ENCODE measurements at places on chromosomes 3 and 15. TPM values are rescaled to one million over a fixed set of nuclear protein-coding genes. Genes with fewer than 3 reads are reported as not detected.
A peak's percentile ranks its signal among the peaks of the same experiment; 100 is the strongest.

DNA sequence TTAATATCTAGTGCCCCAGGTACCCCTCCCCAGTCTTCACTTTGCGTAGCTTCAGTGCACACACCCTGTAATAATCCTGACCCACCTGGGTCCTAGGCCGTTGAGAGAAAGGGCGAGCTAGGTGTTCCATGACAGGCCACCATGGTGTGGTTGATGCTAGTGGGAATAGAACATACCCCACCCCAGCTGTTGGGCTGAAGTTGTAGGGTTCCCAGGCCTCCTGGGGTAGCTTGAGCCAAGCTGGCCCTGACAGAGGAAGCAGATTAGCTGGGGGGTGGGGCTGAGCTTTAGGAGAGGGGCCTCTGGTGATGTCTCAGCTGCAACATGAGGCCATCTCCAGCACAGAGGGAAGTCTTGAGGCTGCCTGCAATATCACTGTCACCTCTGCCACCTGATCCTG is 40.5 kb downstream of the RAB11A start:
- H3K27me3 ChIP-seq, result no peaks in the 10 kb centered on the region
- H3K4me1 ChIP-seq, result no peaks in the 10 kb centered on the region
- H3K27ac ChIP-seq, result no peak overlapping the region
- no peak overlapping the region for H3K4me3 ChIP-seq

DNA sequence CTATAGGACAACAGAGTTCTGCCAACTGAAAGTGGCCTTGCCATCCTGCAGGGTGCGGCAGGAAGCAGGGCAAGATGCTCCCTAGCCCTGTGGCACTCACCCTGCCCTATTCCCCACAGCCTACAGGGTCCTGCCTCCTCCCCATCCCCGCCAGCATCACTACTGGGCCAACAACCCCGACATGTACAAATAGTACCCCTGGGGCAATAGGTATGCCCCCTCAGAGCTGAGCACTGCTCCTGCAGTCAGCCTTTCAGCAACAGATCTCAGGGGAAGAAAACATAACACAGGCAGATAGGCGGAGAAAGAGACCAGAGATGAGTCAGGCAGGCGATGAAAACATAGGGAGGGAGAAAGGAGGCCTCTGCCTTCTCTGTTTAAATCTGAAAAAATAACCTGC is 74.7 kb downstream of the XXYLT1 start:
- H3K27me3 ChIP-seq, result no peaks in the 10 kb centered on the region
- no peak overlapping the region for H3K27ac ChIP-seq
- no peaks in the 10 kb centered on the region for H3K4me1 ChIP-seq
- DNase-seq, result no peak
- no peak overlapping the region for H3K4me3 ChIP-seq
- no peaks in the 10 kb centered on the region for H3K36me3 ChIP-seq

The GOLGA8S gene
- total RNA-seq, result 2.7 TPM

DNA sequence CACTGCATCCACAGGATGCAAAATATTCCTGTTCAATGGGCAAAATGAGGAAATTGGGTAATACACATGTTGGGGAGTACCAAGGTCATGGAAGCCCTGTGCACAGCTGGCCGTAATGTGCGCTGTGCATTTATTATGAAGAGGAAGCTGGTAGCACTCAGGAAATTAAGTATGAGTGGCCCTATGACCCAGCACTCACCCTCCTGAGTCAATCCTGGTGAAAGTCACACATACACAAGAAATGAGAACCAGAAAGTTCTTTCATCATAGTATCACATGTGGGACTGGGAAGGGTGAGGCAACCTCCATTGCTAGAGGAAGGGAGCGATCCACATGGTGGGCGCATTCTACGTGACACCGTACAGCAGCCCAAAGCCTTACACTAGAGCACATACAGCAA is 11.4 kb upstream of the PRR20G start:
- no peak overlapping the region for H3K4me3 ChIP-seq
- no peak for DNase-seq
- H3K27ac ChIP-seq, result no peak overlapping the region

DNA sequence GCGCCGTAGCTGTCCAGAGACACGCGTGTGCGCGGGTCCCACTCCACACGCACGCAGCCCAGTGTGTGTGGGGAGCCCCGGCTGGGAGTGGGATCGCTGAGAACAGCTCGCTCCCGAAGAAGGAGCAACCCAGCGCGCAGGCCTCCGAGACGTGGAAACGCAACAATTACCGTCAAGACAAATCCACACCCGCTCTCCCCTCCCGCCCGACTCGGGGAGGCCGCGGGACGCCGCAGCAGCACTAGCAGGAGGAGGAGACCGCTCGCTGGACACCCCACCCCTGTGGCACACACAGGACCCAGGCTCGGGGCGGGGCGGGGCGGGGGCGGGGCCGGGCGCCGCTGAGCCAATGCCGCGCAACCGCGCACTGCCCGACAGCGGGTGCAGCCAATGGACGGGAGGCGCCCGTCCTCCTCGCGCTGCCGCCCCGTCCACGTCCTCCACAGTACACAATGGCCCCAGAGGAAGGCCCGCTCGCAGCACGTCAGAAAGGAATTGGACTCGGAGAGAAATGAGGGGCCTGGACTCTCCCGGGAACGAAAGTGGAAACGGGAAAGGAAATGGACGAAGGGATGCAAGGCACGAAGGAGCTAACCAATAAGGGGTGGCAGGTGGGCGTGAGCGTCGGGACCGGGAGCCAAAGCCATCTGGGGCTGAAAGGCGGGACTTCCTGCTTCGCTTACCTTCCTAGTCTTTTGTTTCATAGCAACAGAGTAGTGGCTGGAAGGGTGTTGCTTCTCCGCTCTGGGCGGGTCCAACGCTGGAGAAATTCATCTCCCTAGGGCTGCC is at the start of gene CBLB:
Gene CBLB (minus strand): TSS at position 271 of the 789 bp plus-strand sequence. CDS start 1,435 bp downstream, outside the sequence.
- H3K36me3 ChIP-seq, result no peaks in the 10 kb centered on the region
- peak within 1 kb of the TSS; percentile 93 for H3K4me3 ChIP-seq
- H3K27me3 ChIP-seq, result no peaks in the 10 kb centered on the region
- peaks cover 32% of the 10 kb centered on the region for H3K4me1 ChIP-seq
- H3K27ac ChIP-seq, result peak within 1 kb of the TSS; percentile 99
- peak; percentile 96 for DNase-seq

GRCh38 chr3:52774901-52775864 is 2.2 kb upstream of the ITIH1 start:
- no peaks in the 10 kb centered on the region for H3K27me3 ChIP-seq
- H3K4me1 ChIP-seq, result no peaks in the 10 kb centered on the region
- H3K27ac ChIP-seq, result no peak overlapping the region
- DNase-seq, result peak; percentile 68
- H3K4me3 ChIP-seq, result no peak overlapping the region

DNA sequence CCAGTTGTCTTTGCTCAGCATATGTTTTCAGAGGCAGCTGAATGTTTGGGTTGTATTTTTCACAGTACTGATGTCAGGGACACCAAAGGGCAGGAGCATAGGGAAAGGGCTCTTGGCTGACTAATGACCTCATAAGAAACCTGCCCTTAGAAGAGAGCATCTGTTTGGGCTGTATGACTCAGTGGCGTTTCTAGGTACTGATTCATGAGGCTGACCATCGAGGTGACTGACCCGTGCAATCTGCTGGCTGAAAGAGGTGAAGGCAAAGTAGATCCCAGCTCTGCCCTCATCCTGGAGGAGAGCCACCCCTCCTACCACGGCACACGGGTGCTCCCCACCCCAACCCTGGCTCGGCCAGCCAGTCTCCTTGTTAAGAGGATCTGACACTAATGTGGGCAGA is 8.3 kb downstream of the LMCD1 start:
- H3K27me3 ChIP-seq, result no peaks in the 10 kb centered on the region
- H3K4me1 ChIP-seq, result peaks cover 28% of the 10 kb centered on the region
- H3K36me3 ChIP-seq, result no peaks in the 10 kb centered on the region

GRCh38 chr3:81459733-81460132 is 301.7 kb downstream of the GBE1 start:
- no peaks in the 10 kb centered on the region for H3K36me3 ChIP-seq
- no peaks in the 10 kb centered on the region for H3K4me1 ChIP-seq
- DNase-seq, result no peak
- H3K27me3 ChIP-seq, result no peaks in the 10 kb centered on the region
- H3K27ac ChIP-seq, result no peak overlapping the region

The SEMA5B gene
- total RNA-seq, result 0.67 TPM

DNA sequence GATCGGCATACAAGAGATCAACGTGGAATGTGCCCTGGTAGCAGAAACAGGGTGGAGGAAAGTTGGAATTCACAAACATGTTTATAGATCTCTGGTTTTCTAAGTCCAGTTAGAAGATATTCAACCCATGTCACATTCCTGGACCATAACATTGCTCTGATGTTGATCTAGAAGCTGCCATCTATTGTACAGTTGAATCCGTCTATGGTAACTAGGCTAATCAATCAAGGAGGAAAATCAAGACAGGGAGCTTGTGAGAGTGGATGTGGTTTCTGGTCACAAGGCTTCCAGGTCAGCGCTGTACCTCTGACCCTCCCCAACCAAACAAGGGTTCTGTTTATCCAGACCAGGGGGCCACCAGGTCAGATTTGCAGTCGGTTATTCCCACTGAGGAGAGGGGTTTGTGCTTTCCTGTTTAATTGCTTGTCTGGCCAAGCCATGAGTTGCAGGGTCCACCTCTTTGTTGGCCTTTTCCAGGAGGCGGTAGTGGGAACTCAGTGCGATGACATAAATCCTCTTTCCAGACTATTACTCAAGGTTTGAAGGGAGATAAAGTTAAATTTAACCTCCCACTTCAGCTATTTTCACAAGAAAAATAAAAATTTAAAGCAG is 130.3 kb downstream of the SLCO3A1 start:
- H3K27ac ChIP-seq, result no peak overlapping the region
- H3K36me3 ChIP-seq, result no peaks in the 10 kb centered on the region
- no peaks in the 10 kb centered on the region for H3K4me1 ChIP-seq

The TMED3 gene
- total RNA-seq, result 235 TPM

- peaks cover 44% of the 10 kb centered on the region for H3K4me1 ChIP-seq
- no peaks in the 10 kb centered on the region for H3K27me3 ChIP-seq
- H3K4me3 ChIP-seq, result no peak overlapping the region
- no peaks in the 10 kb centered on the region for H3K36me3 ChIP-seq
- no peak for DNase-seq
Observed at GRCh38 chr3:12231431-12231830, 57.4 kb upstream of the PPARG start.

GRCh38 chr15:61390138-61390537 is 161.0 kb upstream of the RORA start:
- no peak overlapping the region for H3K27ac ChIP-seq
- no peaks in the 10 kb centered on the region for H3K27me3 ChIP-seq
- H3K4me1 ChIP-seq, result peaks cover 2% of the 10 kb centered on the region
- no peak for DNase-seq
- H3K4me3 ChIP-seq, result no peak overlapping the region

All from thyroid gland (tissue), 4 donors.